ENCODE measurements at places on chromosomes 3 and 15.

DNA sequence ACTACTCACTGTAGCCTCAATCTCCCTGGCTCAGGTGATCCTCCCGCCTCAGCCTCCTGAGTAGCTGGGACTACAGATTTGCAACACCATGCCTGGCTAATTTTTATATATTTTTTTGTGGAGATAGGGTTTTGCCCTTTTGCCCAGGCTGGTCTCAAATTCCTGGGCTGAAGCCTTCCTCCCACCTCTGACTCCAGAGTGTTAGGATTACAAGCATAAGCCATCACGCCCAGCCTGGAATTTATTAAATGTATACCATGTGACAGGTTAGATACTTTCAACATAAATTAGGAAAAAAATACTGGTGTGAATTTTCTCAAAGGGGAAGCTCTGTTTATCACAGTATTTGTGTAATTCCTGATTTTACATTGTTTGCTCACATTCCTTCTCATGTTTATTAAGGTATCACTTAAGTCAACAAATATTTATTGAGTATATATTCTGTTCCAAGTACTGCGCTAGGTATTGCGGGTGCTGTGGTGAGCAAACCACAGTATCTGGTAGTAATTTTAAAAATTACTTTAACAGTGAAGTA, 24.8 kb downstream of the PPP4R2 start:
- DNase-seq = no peak

DNA sequence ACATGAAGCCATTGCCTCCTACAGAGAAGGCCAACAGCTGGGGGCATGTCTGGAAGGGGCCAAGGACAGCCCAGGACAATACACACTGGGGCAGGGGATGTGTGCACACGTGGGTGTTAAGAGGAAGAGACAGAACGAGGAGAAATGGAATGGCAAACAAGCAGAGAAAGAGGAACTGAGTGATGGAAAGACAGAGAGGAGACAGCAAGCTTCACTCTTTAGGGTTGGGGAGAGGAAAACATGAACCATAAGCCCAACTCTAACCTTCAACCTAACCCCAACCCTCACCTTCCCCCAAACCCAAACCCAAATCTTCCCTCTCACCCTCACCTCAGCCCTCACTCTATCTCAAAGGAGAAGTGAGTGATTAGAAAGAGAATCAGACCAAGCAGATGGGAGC, 11.9 kb upstream of the PARL start:
- DNase-seq = no peak

DNA sequence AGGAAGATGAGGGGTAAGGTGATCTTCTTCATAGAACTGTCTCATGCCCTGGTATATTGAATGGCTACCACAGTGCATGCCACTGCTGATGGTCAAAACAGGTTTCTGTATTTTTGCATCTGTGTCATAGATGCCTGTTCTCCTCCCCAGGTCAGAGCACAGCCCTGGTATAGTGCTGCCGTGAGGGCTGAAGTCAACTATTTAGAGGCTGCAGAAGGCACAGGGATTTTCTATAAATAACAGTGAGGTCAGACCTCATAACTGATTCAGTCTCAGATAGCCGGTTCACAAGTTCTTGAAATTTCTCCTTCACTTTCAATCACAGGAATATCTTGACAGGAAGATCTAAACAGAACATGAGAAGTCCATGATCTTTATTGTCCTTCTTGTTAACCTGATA, 99.2 kb upstream of the NUDT16 start:
- no peak for DNase-seq

- DNase-seq = no peak
Observed at GRCh38 chr3:133469140-133469731, 69.4 kb downstream of the BFSP2 start.

DNA sequence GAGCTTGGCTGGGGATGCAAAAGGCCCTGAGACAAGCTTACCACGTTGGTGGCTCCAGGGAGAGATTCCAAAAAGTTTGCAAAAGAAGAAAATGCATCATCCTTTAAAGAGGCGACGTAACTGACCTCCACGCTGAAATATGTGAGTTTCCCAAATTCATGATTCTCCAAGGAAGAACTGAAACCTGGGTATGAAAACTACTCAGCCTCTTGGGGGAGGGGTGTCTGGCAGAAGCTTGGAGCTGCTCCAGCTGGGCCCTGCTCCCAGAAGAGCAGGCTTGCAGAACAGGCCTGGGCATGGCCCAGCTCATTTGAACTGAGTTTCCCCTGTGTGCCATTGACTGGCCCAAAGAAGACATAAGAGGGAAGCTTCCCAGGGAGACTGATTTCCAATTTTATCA, 20.5 kb downstream of the CPN2 start:
- DNase-seq = peak; percentile 58

DNA sequence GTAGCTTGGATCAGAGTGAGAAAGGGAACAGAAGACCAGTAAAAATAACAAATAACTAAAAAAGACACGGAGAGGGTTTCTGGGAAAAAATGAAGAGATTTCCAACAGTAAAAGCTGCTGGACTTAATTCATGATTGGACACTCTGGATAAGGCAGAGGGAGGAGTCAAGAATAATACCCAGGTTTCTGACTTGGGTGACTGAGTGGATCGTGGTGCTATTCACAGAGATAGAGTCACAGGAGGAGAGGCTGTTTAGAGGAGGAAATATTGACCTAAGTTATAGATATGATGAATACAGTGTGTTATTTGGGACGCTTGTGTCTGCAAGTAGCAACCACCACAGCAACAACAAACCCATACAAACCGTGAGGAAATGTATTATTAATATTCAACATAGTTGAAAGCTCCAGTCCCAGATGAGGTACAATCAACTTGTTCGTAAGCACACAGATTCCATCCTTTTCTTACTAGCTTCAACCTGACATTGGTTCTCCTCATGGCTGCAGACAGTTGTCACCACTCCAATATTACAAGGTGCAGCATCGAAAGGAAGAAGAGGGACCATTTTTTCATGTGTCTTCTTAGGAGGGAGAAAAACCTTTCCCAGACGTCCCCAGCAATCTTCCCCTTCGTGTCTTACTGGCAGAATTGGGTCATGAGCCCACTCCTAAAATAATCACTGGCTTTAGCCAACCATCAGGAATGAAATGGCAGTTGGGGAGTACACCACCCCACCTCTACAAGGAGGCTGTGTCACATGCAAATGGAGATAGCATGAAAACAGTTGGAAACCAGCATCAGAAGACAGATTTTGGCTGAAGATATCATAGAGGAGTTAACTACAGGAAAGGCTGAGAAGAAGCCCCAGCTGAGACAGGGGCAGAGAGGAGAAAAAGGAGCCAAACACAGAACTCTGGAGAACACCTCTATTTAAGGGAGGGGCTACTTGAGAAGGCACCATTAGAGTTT, 387.8 kb downstream of the SHQ1 start:
- DNase-seq = no peak

DNA sequence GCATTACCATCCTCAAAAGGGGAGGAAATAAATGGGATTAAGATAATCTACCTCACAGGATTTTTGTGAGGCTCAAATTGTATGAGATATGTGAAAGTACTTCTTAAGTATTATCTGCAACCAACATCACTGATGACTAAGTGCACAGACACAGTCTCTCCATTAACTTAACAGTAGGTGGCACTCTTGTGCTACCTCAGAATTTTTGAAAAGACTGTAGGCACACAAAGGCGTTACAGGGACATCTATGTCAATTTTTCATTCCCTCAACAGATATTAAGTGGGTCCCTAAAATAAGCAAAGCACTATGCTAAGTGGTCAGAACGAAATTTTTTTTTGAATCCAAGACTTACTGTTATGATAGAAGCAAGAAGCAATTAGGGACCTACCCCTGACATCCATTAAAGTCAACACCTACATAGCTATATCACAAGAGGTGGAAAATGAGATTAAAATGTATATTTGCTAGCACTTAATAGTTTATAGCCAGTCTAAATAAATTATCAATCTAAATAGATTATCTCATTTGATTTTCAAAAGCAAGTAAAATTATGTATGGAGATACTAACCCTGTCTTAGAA, 52.9 kb downstream of the RYK start:
- peak; percentile 81 for DNase-seq

DNA sequence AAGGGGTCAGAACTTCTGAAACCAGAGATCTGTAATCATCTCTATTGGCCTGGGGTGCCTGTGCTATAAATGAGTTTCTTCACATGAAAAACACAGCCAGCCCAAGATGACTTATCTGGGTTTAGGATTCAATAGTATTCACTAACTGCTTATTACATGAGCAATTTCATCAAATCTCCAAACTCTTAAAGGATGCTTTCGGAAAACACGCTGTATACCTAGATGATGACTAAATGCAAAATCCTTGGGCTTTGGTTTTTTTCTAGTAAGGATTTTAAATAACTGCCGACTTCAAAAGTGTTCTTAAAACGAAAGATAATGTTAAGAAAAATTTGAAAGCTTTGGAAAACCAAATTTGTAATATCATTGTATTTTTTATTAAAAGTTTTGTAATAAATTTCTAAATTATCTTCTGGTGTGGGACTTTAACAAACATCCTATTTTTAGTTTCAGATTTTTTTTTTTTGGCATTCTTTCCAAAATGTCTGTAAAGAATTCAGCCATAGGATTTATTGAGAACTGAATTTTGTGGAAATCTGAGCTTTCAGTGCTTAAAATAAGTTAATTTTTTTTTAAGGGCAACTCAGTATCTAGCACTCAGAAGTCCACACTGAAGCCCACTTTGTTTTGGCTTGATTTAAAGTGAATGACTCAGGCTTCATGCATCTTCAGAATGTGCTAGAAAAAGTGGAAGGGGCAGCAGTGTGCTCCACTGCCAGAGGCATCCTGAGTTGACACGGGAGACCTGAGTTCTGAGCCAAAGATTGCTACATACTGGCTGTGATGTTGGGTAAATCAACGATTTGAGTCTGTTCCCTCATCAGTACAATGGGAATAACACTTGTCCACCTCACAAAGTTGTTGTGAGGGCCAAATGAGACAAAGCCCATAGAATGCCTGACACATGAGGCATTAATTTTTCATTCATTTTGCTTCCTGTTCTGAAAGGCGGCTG, 18.7 kb downstream of the TMEM43 start:
- peak; percentile 92 for DNase-seq

- peak; percentile 25 for DNase-seq
Observed at GRCh38 chr3:14439501-14440167, 37.2 kb downstream of the SLC6A6 start.

DNA sequence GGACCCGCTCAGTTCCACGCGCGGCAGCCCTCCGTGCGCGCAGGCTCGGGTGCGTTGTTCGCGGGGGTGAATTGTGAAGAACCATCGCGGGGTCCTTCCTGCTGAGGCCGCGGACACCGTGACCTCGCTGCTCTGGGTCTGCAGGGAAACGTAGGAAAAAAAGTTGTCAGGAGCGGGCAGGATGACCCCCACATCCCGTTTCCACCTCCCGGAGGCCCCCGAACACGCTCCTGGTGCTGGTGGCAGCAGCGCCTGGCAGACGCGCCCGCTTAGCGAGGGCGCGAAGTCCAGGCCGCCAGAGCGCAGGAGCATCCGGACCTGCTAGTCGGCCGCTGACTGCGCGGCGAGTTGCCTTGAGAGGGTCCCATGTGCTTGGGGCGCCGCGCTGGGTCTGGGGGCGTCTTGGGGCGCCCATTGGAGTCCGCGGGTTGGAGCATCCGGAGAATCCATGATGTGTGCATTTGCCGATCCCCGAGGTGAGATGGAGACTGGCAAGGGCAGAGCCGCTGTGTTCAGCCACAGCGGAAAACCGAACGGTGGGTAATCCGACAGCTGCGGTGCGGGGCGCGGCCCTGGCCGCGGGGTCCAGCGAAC, 520 bp downstream of the GREM1 start:
- DNase-seq = no peak

GRCh38 chr3:117261983-117262421, 552.4 kb downstream of the TUSC7 start:
- DNase-seq = no peak

DNA sequence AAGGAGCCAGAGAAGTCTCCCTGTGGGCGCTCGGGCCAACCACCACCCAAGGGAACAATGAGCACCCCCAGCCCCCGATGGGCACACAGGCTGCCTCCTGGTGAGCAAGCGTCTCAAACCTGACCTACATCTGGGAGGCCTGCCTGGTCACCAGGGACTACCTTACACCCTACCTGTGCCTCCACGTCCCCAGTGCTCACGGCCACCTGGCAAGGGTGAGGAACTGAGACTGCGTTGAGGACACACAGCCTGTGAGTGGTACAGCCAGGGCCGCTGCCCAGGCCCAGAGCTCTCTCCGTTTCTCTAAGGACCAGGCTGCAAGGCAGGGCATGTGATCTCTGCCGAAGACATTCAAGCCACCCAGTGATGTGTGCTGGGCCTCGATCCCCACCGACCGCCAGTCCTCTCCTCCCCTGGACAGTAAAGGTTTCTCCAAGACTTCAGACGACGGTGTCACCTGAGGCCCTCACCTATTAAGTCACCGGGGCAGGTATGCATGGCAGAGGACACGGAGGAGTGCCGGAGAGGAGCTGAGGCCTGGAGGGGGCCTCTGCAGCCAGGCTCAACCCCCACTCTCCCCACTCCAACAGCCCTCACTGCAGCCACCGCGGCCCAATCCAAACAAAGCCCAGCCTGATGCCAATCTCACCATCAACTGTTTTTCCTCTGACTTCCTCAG, 2.8 kb downstream of the GOLGA8A start:
- DNase-seq = no peak

GRCh38 chr15:57100136-57100539, 181.7 kb downstream of the TCF12 start:
- DNase-seq = no peak

DNA sequence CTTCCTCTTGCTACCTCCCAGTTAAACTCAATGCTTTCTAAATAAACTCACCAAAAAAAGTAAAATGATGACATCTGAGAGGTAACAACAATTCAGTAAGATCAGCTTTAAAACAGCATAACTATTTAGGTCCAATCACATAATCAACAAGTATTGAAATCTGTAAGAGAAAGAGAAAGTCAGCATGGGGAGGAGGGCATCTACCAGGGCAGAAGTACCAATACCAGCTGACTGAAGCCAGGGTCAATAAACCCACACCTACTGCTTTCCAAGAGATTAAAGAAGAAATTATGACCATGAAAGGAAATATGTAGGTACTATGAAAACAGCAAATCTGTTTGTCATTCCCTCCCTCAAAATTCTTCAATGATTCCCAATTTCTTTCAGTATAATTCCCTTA, 42.2 kb upstream of the IGF2BP2 start:
- no peak for DNase-seq

DNA sequence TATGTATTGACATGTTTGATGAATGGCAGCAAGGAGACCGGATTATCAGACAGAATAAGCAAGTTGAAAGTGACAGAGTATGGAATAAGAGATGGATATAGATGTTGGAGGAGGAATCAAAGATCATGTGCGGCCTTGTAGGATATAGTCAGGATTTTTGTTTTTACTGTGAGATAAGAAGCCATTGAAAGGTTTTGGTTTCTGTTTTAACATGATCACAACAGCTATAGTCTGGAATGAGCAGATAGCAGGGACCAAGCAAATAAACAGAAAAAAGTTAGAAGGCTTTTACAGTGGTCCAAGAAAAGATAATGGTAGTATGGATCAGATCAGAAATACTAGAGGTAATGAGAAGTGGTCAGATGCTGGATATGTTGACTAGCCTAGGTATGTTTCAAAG, 52.6 kb downstream of the SLC12A6 start:
- no peak for DNase-seq

GRCh38 chr3:40304352-40304751, 5.2 kb upstream of the EIF1B start:
- DNase-seq = no peak

GRCh38 chr15:32636908-32637567, 4.5 kb upstream of the SCG5 start:
- no peak for DNase-seq
